CD4-positive, alpha-beta T cell treated with Interleukin-12 subunit alpha and Interleukin-12 subunit beta, for 1 hour (primary cell): ENCODE measurements at places on chromosomes 5 and 9.

DNA sequence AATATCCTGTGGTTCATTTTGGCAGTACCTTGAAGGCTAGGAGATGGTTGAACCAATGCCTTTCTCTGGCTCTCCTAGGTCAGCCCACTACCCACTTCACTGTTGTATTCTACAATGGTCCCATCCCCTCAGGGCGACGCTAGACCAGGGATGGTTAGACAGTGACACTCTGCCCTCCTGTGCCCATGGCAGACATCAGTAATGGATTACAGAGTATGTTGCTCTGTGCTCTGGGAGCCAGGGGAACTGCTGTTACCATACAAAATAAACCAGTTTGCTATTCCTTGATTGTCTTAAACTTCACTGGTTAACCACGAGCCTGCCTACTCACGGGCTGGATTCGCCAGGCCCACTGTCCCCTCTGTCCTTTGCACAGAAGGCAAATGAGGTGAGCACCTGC lies 33.7 kb downstream of the NCS1 start:
- DNase-seq, result no peak

GRCh38 chr5:64585646-64586045 lies 79.8 kb downstream of the RGS7BP start:
- DNase-seq, result no peak

DNA sequence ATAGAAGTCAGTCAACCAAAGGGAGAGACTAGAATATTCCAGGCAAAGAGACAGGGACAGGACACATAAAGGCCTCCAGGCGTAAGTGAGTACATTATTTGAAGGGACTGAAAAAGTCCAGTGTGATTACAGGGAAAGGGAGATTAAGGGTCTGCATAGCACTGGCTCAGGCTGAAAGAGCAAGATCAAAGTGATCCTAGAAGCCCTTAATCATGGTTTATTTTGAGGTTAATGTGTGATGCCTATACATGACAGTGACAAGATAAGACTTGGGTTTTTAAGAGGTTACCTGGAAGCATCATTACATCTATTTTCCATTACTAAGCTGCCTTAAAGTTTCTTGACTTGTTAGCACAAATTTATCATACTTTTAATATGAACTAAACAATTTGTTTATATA lies 25.8 kb downstream of the LMBRD2 start:
- DNase-seq, result no peak

DNA sequence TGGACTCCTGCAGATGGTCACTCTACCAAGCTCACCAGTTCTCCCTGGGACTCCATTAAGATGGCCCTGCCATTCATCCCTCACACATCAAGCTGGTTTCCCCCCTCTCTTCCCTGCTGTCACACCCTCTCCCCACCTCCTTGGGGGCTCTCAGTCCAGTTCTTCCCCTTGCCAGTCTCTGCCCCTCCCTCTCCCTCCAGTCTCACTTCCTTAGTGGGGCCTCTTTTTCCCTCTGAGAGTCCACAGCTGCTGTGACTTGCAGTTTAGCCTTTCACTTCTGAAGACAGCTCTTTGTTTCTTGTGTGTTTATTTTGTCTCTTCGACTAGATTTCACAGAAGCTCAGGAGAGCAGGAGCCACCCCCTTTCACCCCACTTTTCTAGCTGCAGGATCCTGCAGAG lies 10.5 kb downstream of the DOCK2 start:
- DNase-seq, result no peak

DNA sequence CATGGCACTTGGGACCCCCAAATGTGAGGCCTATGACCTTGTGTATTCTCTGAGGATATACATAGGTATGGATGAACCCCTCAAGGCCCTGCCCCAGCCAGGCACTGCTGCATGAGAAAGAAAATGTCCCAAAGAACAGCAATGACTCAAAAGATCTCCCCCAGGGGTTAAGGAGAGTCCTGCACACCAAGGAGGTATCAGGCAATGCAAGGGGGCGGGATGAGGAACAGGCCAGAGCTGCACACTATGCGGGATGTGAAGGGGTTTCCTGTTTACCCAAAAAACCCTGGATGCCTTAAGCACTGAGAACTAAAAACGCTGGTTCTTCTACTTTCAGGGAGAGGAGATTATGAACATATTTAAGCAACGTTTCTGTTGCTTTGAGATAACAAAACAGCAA lies 3.4 kb downstream of the RAPGEF1 start:
- no peak for DNase-seq

DNA sequence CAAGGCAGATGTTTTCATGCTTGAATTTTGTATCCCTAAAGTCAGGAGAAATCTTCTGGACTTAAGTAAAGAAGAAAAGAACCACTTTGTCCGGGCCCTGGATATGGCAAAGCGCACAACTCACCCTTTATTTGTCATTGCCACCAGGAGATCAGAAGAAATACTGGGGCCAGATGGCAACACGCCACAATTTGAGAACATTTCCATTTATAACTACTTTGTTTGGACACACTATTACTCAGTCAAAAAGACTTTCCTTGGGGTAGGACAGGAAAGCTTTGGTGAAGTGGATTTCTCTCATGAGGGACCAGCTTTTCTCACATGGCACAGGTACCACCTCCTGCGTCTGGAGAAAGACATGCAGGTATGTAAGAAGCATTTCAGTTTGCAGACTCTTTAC lies 2.3 kb downstream of the TYRP1 start:
- no peak for DNase-seq

DNA sequence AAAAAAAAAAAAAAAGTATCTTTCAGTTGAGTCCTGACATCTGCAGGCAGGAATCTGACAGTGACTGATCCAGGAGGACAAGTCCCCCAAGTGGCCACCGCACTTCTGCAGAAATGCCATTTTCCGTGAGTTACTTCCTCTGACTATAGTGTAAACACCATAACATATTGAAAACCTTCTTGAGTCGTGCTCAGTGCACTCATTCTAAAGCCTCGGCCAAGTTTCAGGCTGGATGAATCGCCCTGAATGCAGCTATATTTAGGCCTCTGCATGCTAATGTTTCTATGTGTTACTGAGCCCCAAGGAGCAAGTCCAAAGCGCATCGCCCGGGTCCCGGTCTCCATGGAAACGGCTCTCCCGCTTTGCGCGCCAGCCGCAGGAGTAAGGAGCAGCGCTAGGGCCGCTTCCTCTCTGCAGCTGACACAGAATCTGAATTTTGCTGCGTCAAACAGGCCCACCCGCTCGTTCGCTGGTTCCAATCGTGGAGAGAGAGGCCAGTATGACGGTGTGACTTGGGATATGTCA lies 335.4 kb downstream of the MSX2 start:
- no peak for DNase-seq

GRCh38 chr9:64066736-64067368 lies 1218.2 kb downstream of the FOXD4L5 start:
- no peak for DNase-seq

DNA sequence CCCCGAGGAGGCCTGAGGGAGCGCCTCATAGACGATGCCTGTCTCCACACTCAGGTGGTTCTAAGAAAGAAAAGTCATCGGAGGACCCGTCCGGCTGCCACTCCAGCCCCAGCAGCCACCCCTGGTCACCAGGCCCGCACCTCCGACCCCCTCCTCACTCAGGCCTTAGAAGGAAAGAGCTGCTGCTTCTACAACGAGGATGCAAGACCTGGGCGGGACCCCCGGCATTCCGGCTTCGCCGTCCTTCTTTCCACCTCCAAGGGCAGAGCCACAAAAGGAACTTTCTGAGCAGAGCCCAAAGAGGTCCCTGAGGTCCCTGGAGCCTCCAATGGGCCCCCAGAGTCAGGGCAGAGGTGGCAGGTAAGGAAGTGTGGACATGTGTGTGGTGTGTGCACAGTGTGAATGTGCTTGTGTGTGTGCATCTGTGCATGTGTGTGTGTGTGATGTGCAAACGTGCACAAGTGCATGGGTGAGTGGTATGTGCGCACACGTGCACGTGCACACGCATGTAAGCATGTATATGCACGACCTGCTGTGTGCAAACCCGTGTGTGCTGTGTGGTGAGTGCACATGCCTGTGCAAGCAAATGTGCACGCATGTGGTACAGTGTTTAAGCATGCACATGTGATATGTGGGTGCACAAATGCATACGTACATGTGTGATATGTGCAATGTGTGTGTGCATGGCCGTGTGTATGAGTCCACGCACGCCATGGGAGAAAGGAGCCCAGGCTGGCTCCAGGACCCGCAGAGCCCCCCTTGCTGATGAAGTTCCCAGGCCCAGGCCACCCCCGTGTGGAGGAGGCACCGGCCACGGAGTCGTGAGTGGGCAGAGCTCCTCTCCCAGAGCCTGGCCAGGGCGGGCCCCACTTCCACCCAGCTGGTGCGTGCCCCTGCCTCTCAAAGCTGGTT lies 27.7 kb upstream of the TMEM250 start:
- DNase-seq, result no peak

GRCh38 chr9:86009133-86009532 lies 68.2 kb downstream of the NAA35 start:
- no peak for DNase-seq

DNA sequence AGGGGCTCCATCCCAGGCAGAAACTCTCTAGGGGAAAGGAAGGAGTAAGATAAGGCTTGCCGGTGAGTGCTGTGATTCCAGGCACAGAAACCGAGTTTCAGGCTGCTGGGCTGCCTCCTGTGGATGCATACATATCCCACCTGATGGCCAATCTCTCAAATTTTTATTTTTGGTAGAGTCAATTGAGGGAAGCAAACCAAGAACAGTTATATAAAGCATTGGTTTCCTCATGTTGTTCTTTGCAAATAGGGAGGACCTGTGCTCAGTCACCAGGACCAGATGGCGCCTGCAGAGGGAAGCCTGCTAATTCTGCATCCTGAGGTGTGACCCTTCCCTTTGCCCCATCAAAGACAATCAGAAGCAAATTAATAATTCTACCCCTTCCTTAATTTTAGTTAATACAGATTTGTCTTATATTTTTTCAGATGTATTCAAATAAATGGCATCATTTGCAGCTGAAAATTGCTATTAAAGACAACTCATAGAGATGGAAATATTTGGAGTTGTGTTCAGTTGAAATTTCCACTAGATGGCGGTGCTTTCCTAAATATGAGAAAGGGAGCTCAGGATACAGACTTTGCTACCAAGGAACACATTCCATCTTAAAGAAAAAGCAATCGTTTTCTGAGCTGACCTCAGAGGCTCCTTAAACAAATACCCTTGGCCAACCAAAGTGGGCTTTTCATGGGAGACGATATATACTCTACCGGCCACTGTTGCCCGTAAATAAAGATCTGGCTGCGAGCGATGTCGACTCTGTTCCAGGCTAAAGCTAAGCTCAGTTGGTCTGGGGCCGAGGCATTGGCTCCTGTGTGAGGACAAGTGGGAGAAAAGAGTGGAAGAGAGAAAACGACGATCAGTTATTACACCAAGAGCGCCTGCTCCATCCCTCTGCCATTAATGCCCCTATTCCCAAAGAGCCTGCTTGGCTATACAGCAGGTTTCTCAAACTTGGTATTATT lies 225.7 kb upstream of the KLF9 start:
- DNase-seq, result peak; percentile 34

DNA sequence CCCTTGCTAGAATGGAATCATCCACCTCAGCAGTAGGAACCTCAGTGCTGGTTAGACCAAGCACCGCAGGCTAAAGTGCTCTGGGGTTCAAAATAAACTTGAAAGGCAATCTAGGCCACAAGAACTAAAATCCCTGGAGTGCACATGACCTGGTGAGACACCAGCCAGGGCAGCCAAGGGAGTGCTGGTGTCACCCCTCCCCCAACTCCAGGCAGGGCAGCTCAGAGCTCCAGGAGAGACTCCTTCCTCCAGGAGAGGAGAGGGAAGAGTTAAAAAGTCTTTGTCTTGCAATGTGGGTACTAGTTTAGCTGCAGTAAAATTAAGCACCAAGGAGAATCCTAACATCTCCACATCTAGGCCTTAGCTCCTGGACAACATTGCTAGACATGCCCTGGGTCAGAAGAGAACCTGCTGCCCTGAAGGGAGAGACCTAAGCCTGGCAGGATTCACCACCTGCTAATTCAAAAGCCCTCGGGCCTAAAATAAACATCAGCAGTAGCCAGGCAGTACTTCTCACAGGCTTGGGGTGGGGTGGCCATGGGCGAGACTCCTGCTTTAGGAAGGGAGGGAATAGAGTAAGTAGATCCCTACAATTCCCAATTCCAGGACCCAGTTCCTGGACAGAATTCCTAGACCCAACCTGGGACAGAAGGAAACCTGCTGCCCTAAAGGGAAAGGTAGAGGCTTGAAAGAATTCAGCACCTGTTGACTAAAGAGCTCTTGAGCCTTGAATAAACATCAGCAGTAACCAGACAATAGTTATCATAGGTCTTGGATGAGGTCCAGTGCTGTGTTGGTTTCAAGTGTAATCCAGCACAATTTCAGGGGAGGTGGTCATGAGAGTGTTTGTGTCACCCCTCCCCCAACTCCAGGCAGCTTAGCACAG lies 25.8 kb downstream of the UGT3A2 start:
- DNase-seq, result no peak

- no peak for DNase-seq
Observed at GRCh38 chr5:107915176-107915812, 244.6 kb upstream of the EFNA5 start.

DNA sequence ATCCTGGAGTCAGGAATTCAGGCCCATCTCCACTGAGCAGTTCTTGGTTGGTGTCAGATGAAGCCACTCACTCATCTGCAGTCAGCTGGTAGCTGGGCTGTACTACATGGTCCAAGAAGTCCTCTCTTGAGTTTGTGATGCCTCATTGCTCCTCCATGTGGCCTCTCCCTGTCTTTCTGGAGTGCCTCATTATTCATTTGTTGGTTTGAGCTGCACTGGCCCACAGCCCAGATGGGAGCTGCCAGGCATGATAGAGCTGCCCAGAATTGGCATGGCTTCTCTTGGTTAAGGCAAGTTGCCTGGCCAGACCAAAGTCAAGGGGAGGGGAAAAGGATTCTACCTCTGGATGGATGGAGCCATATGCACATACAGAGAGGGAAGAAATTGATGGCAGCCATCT lies 8.0 kb downstream of the PTCD2 start:
- DNase-seq, result no peak

- DNase-seq, result no peak
Observed at GRCh38 chr9:110996436-110997220, 41.6 kb downstream of the LPAR1 start.

- no peak for DNase-seq
Observed at GRCh38 chr9:91589101-91589553, 165.5 kb upstream of the NFIL3 start.

DNA sequence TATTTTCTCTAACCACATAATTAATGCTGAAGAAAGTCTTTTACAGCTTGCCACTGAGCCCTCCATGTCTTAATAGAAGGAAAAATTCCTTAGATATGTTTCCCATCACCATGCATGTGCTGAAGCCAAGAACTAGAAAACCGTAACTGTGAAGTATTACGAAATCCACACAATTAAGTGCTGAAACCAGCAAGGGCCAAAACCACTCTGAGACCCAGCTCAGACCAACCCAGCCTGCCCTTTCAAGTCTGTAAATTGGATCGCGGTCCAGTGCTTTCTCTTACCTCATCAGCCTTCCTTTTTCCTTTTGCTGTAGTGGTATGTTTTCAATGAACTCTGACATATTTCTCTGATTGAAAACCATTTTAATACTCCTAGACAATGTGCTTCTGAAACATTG lies 26.3 kb downstream of the SEMA5A start:
- DNase-seq, result no peak

- DNase-seq, result no peak
Observed at GRCh38 chr9:14608540-14608939, 84.7 kb downstream of the ZDHHC21 start.

DNA sequence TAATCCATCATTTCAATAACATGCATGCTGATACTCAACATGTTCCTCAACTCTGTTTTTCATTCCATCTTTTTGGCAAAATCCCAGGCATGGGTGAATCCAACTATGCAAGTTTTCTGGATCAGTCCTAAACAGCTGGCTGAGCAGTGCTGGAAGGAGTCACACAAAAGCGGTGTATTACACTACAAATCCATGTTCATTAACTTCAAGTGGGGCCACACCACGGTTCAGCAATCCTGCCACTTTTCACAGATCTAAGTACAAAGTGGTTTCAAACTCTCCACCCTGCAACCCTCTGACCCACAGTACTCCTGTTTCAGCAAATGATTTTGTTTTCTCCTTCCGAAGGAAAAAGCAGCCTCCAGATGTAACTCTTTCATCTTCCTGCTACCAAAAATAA lies 222.5 kb downstream of the EPB41L4A start:
- no peak for DNase-seq
